Psoas muscle (tissue), 8 donors: ENCODE measurements at places on chromosomes 1 and 21. TPM values are rescaled to one million over a fixed set of nuclear protein-coding genes. Genes with fewer than 3 reads are reported as not detected.

DNA sequence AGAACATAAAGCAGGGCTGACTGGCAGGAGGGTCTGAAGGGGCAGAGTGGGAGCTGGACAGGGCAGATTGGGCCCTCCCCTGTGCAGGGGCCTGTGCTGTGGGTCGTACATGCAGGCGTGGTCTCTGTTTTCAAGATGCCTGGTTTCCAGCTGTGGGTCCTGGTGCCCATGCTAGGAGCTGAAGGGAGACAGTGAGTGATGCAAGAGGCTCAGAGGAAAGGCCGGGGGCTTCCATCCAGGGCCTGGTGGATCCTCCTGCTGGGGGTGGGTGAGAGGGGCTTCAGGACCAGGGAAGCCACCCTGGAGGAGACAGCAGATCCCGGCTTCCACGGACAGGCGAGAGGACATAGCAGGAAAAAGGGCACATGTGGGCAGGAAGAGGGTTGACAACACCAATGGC, 349.0 kb upstream of the VAMP3 start:
- H3K36me3 ChIP-seq = no peaks in the 10 kb centered on the region
- H3K4me1 ChIP-seq = no peaks in the 10 kb centered on the region
- no peak overlapping the region for H3K4me3 ChIP-seq
- no peak overlapping the region for H3K27ac ChIP-seq
- DNase-seq = no peak

- peaks cover 9% of the 10 kb centered on the region for H3K27me3 ChIP-seq
- H3K4me3 ChIP-seq = no peak overlapping the region
- no peaks in the 10 kb centered on the region for H3K4me1 ChIP-seq
- H3K27ac ChIP-seq = no peak overlapping the region
- no peak for DNase-seq
- no peaks in the 10 kb centered on the region for H3K36me3 ChIP-seq
Measured at GRCh38 chr1:18009478-18009961, 98.1 kb upstream of the IGSF21 start.

- no peak overlapping the region for H3K4me3 ChIP-seq
- no peaks in the 10 kb centered on the region for H3K27me3 ChIP-seq
- DNase-seq = no peak
- no peaks in the 10 kb centered on the region for H3K36me3 ChIP-seq
- H3K4me1 ChIP-seq = peaks cover 16% of the 10 kb centered on the region
- no peak overlapping the region for H3K27ac ChIP-seq
Measured at GRCh38 chr1:114231301-114231700, 77.6 kb upstream of the SYT6 start.

- no peak overlapping the region for H3K4me3 ChIP-seq
- no peaks in the 10 kb centered on the region for H3K4me1 ChIP-seq
- H3K36me3 ChIP-seq = no peaks in the 10 kb centered on the region
- H3K27ac ChIP-seq = no peak overlapping the region
Measured at GRCh38 chr1:27623327-27624212, 11.4 kb downstream of the FGR start.

DNA sequence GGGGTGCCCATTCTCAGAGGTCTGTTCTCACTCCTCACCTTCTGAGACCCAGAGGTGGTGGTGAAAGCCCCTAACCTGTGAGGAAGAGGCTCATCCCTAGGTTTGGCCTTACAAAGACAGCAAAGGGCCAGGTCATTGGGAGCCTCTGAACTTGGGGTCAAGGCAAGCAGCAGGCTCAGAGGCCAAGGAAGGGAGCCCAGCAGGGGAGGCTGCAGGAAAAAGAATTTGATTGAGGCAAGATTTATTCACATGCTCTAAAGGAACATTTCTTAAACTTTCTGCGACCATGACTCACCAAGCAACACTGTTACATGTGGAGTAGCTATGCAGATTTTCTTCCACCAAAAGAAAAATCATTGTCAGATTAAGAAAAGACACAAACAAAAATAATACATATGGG, 132.5 kb upstream of the SYT6 start:
- no peaks in the 10 kb centered on the region for H3K36me3 ChIP-seq
- H3K27ac ChIP-seq = no peak overlapping the region
- DNase-seq = no peak
- H3K27me3 ChIP-seq = no peaks in the 10 kb centered on the region
- no peak overlapping the region for H3K4me3 ChIP-seq

GRCh38 chr1:51664421-51665240, 47.7 kb downstream of the OSBPL9 start:
- H3K27me3 ChIP-seq = no peaks in the 10 kb centered on the region
- DNase-seq = no peak
- H3K36me3 ChIP-seq = no peaks in the 10 kb centered on the region
- H3K4me1 ChIP-seq = peaks cover 96% of the 10 kb centered on the region
- H3K4me3 ChIP-seq = no peak overlapping the region

DNA sequence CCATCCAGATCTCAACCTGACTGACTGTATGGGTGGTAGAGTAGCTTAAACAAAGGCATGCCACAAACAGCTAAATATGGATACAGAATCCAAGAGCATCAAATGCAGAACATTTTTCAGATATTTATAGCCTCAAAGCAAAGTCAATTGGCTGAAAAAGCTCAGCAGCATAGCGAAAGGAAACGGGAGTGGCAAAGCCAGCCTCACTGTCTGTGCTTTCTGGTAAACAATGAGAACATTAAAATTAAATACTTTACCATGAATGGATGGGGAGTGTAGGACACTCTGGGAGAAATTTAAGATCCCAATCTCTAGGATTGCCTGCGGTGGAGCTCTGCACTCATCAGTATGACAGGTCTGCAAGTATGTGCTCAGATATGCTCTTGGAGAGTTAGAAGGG, 4.4 kb downstream of the RASAL2 start:
- no peaks in the 10 kb centered on the region for H3K27me3 ChIP-seq
- H3K4me1 ChIP-seq = peaks cover 22% of the 10 kb centered on the region
- no peak overlapping the region for H3K4me3 ChIP-seq
- DNase-seq = no peak

DNA sequence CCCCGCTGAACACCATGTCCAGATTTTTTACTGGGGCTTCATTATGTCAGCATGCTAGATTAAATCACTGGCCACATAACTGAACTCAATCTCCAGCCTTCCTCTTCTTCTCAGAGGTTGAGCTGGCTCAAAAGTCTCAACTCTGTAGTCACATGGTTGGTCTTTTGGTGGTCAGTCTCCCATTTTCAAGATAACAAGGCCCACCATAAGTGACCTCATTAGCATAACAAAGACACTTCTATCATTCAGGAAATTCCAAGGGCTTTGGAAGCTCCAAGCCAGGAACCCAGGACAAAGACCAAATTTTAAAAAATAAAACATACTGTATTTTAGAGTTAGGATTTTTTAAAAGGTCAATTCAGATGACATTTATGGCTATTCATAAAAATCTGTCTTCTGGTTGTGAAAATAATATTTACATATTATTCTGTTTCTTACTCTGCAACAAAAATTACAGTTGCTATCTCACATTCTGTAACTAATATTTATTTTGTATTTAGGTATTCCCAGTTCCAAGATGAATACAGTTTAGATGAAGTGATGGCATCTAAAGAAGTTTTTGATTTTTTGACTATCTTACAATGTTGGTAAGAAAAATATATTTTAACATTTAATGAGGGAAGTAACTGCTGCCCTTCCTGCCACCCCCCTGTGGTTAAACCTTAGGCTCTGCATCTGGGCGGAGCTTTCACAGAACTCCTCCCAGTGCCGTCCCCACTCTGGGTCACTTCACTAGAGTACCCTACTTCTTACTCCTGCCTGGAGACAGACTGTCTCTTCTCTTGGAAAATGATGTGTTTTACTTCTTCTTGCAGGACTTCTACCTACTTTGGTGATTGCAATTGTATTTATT, 49.3 kb downstream of the SCP2 start:
- H3K27ac ChIP-seq = no peak overlapping the region
- no peak for DNase-seq
- no peak overlapping the region for H3K4me3 ChIP-seq
- H3K36me3 ChIP-seq = no peaks in the 10 kb centered on the region
- H3K4me1 ChIP-seq = no peaks in the 10 kb centered on the region

DNA sequence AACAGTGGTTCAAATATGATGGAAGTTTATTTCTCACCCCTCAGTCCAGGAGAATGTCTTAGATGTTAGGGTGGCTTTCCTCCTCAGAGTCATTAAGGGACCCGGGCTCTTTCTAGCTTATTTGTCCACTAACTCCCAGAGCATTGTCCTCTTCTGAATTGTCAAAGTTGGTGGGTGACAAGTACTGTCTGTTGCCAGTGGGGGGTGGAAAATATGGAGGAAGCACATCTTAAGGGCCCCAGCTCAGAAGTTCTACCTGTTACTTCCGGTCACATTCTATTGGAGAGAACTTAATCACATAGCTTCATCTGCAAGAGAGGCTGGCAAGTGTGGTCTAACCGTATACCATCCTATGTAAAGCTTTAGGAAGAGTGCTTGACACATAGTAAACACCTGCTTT, 7.1 kb downstream of the CLIC4 start:
- H3K27ac ChIP-seq = no peak overlapping the region
- H3K27me3 ChIP-seq = no peaks in the 10 kb centered on the region
- H3K4me3 ChIP-seq = no peak overlapping the region
- H3K4me1 ChIP-seq = no peaks in the 10 kb centered on the region

DNA sequence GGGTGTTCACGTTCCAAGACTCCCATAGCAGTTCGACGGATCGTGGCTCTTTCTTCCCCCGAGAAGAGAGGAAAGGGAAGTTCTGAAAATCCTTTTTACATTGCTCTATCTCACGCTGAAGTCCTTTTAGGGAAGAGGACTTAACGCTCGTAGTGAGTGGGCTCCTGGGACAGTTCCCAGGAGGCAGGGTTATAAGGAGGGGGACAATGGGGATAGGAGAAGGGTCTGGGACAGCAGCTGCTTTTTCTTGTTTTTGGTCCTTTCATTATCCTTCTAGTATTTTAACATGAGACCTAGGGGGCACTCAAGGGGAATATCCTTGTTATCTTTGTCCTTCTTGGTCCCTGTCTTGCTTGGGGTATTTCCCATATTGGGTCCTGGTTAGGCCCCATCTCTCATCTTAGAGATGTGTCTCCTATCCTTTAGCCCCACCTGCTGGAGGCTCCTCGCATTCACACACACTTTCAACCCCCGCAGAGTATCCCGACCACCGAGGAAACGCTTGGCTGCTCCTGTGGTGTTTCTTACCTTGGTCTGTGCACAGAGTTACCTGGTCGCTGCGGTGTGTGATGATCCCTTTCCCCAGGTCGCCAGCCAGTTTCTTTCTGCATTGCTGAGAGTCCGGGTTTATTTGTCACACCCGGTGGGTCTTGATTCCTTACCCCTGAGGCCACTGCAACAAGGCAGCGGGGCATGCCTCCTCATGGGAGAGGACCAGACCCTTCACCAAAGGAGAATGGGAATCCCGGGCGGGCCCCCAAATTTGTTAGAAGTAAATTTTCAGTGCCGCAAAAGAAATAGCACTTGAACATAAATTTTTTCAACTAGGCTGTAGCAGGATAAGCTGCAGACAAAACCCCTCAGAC, 29.7 kb downstream of the SCCPDH start:
- peaks cover 5% of the 10 kb centered on the region for H3K4me1 ChIP-seq
- no peak overlapping the region for H3K4me3 ChIP-seq
- H3K36me3 ChIP-seq = peaks cover 24% of the 10 kb centered on the region
- H3K27me3 ChIP-seq = no peaks in the 10 kb centered on the region
- no peak overlapping the region for H3K27ac ChIP-seq

DNA sequence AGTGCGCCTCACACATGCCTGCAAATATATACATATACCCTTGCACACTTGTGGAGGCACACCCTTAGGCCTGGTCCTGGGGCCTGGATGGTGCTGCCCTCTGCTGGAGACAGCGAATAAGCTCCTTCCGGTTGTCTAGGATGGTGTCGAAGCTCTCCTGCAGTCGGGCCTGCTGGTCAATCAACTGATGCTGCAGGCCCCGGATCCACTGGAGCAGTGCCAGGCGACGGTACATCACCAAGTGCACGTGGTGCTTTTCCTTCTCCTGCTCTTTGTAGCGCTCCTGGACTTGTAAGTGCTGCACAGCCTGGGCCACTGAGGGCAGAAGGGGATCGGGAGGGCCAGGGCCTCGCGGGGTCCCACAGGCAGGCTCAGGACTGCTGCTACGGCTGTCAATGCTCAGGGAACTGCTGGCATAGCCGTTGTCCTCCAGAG, 3.1 kb downstream of the C1orf216 start:
- no peaks in the 10 kb centered on the region for H3K27me3 ChIP-seq
- no peaks in the 10 kb centered on the region for H3K36me3 ChIP-seq
- peak overlapping the region; percentile 20 for H3K4me3 ChIP-seq
- peak; percentile 83 for DNase-seq

DNA sequence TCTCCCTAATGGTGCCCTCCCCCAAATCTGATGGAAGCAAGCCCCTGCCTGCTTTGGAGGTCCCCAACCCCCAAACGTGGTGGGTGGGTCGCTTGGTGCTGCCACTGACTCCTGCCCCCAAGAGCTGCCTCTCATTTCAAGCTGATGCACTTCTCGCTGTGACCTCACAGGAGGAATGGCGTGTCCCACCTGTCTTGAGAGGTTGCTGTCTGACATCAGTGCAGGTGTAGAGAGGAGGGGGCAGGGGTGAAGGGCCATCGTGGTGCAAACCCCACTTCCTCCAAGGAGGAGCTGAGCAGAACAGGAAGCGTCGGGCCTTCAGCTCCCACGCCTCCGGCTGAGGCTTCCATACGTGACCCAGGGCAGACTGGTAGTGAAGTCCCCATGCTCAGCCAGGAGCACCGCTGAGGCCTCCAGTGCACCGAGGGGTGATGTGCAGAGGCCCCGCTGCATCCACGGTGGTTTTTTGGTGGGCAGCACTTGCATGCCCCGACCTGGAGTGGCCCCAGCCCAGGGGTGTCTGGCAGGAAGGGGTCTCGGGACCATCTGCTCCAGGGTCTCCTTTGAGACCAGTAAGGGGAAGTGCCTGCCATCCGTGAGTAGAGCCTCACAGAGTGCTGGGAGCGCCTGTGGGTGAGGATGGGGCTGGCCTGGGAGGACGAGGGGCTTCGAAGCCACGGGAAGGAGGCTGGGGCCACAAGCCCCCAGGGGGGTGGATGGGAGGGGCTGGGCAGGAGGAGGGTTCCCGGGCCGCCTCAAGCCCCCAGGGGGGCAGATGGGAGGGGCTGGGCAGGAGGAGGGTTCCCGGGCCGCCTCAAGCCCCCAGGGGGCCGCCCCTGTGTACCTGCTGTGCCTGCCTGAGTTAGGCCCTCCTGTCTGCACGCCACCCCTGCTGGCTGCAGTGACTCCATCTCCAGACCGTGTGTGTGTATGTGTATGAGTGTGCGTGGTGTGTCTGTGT, 39.8 kb downstream of the WDR4 start:
- no peaks in the 10 kb centered on the region for H3K4me1 ChIP-seq
- H3K27ac ChIP-seq = no peak overlapping the region
- H3K4me3 ChIP-seq = no peak overlapping the region
- DNase-seq = no peak

The LCE3E gene
- total RNA-seq = not detected

The ZDHHC18 gene
- 10.8 TPM for total RNA-seq

The BRINP3 gene
- not detected for total RNA-seq

The ETV3L gene
- total RNA-seq = not detected

The TBX19 gene
- 0.56 TPM for total RNA-seq

The CELSR2 gene
- total RNA-seq = 5.7 TPM

The CASQ1 gene
- total RNA-seq = 903 TPM

The USF1 gene
- 50.6 TPM for total RNA-seq

The B3GALT5 gene
- total RNA-seq = 1.0 TPM
